ENCODE measurements at places on chromosomes 6 and 20.
A peak's percentile ranks its signal among the peaks of the same experiment; 100 is the strongest.

DNA sequence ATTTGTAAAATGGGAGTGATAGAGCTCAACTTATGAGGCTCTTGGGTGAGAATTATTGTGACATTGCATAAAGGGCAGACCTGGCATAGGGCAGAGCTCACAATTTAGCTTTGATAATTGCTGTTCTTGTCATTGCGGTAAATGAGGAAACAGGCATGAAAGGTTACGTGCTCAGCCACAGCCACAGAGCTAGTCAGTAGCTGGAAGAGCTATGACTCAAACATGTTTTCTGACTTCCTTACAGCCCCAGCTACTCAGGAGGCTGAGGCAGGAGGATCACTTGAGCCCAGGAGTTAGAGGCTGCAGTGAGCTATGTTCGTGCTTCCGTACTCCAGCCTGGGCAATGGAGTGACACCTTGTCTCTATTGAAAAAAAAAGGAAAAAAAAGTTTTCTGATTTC is 3.5 kb upstream of the GHRH start:
- no peak for DNase-seq

GRCh38 chr20:30949761-30950160 is 307.7 kb upstream of the DEFB115 start:
- DNase-seq: no peak

DNA sequence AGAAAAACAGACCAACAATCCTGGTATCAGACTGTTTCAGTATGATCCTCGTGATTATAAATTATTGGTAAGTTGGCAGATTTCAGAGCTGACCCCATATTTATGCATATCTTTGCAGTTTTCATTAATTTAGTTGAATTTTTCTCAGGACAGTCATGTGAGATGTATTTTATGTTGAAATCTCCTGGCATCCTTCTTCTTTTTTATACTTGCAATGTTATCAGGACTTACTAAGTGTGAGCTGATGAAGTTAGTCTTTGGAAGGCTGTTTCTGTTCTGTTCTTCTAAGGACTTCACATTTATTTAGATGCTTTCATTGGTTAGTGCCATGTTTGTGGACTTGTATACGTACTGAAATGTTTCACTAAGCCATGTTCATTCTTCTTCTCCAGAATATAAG is 17.2 kb downstream of the SMPDL3A start:
- no peak for DNase-seq

GRCh38 chr6:108560463-108561308 is at the start of gene FOXO3:
Gene FOXO3 (plus strand): TSS chr6:108560917. CDS start chr6:108561209, 292 bp downstream.
- no peak for DNase-seq

DNA sequence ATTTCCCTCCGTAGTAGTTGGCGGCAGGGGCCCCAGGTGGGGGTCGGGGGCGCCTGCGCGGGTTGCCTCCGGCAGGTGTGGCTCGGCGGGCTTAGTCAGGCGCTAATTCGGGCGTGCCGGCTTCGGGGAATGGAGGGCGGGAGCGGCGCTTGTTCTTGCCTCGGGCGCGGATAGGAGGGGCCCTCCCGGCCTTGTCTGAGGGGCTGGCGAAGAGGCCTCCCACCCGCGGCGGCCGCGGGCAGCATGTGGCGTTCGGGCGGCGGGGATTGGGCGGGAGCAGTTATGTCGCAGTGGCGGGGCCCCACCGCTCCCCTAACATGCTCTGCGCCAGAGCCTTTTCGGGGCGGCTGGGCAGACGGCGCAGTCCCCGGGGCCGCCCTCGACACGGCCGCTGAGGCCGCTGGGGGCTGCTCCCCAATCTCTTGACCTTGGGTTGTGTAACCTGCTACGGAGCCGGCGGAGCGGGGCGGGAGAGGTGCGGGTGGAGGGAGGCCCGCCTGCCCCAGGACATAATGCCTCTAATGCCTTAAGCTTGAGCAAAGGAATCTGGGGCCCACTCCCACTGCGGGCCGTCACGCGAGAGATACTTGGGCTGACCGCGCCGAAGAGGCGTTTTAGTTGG is 1.1 kb downstream of the AMD1 start:
- DNase-seq: no peak

DNA sequence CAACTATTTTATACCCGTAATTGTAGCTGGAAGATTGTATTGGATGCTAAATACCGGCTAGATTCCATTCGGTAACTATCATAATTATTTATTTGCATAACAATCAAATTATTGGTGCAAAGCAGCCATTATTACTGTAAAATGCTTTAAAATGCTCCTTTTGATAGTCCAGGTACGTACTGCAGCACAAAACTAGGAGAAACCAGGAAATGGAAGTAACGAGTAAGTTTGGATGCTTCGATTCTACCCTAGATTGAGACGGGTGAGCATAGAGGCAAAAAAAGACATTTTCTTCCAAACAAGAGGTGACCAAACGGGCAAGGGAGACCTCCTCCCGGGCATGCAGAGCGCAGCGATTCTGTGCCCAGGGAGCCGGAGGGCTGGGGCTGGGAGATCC is 469 bp upstream of the XRN2 start:
- no peak for DNase-seq

- no peak for DNase-seq
Measured at GRCh38 chr6:89313006-89313405, 2.1 kb downstream of the GABRR2 start.

DNA sequence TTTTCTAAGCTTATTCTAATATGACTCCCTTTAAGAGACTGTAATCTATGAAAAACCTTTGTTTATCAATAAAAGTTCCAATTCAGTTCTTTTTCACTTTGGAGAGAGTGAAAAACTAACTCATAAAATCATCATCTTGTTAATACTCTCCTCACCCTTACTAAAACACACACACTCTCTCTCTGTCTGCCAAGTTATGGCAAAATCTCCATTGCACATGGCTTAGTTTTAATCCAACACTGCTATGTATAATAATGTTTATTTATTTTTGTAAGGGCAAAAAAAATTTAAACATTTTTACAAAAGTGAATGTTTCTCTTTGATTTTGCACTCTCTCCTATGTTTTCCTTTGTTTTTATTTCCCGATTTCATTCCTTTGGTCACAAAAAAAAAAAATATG is 253.2 kb downstream of the BMP7 start:
- DNase-seq: no peak

GRCh38 chr6:115948751-115949150 is 111.9 kb downstream of the FRK start:
- no peak for DNase-seq

DNA sequence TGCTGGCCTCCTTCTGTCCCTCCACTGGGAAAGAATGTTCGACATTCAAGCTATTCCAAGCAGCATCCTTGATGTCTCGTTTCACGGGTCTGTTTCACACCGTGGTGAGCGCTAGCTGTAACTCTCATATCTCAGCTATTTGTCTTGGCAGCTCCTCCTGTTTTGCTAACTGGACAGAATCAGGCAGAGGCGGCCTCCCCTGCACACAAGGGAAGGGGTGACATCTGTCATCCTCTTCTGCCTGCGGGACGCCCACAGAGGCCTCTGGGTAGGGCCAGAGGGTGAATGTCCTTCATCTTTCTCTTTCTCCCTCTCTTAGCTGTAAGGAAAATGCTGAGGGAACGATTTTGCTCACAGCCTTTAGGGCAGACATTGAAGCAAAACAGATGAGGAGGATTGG is 232.8 kb upstream of the GMDS start:
- DNase-seq: peak; percentile 36

DNA sequence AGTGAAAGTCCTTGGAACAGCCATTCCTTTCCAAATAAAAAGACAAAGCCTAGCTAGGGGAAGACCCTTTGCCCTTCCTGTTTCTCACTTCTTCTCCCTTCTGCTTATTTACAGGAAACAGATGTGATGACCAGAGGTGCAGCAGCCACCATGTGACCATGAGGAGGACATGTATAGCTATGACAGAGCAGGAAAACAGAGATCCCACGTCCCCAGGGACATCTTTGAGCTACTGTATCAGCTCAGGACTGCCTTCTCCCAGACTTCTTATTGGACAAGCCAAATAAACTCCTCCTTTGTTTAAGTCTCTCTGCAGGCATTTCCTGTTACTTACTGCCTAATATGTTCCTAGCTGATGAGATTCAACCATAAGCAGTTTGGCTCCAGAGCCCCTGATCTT is 133.1 kb upstream of the MLN start:
- DNase-seq: no peak

- DNase-seq: no peak
Measured at GRCh38 chr20:77231-77630, 10.2 kb upstream of the DEFB125 start.

DNA sequence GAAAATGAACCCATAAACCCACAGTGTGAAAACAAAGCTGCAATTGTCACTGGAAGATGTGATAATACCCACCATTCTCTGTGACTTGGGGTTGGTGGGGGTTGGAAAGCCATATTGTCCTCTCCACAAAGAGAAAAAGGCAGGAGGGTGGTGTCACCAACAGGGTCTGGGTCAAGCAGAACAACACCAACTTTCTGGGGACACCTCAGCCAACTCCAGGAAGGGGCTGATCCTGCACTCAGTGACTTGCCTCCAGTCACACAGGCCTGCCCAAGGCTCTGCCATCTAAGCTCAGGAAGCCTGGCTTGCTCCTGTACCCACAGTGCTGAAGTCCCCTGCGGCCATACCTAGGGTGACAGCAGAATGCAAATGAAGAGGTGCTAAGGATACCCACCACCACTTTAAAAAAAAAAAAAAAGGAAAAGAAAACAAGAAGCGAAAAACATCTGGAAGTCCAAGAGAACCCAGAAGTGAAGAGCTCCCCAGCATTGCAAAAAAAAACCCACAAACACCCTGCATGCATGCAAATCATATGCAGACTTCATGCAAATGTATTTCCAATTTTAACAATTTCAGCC is 110.6 kb downstream of the PREX1 start:
- DNase-seq: no peak

- DNase-seq: no peak
Measured at GRCh38 chr6:88074791-88075190, 27.1 kb downstream of the SPACA1 start.

GRCh38 chr6:165805067-165805555 is 142.1 kb upstream of the PDE10A start:
- no peak for DNase-seq

- DNase-seq: no peak
Measured at GRCh38 chr6:167690931-167691330, 135.8 kb upstream of the AFDN start.

DNA sequence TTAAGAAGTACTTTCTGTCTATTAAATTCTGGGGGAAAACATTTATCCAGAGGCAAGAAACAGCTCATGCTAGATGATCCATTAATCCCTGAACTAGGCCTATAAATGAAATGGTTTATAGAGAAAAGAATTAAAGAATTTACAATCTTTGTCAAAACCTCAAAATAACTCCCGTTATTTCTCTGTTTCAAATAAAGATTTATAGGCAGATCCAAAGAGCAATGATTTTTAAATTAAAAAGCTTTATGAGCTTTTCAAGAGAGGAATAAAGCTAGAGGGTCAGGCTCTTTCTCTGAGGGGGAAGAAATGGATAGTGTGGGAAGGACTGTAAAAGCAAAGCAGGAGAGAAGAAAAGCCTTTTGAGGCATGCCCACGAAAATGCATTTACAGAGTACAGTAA is 82.5 kb upstream of the OGFRL1 start:
- DNase-seq: no peak

DNA sequence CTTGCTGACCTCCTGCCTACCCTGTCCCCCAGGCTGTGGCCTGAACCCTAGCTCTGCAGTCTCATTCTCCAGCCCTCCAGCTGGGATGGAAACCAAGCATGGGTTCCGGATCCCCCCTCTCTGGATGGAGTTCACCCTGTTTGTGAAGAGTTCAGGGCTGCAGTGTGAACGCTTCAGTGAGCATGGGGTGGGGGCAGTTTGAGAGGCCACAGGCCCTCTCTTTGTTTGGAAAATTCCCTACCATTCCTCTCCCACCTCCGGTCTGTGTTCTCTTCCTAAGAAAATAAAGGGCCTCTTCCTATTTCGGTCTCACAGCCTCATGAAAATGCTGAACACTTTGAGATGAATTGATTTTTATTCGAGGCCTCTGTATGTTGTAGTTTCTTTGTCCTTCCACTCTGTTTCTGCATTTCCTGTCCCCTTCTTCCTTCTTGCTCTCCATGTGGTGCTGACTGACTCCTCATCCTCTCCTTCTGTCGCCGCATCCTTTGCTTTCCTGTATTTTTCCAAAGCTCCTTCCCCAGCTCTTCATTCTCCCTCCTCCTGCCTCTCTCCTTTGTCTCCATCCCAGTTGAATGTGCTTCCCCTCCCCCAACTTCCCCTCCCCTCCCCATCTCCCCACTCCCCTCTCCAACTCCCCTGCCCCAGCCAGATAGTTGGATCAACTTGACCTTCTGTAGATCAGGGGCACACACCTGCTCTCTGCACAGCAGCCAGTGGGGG is 2.4 kb upstream of the KCNK5 start:
- no peak for DNase-seq

GRCh38 chr6:163496205-163496604 is 81.7 kb downstream of the QKI start:
- no peak for DNase-seq

DNA sequence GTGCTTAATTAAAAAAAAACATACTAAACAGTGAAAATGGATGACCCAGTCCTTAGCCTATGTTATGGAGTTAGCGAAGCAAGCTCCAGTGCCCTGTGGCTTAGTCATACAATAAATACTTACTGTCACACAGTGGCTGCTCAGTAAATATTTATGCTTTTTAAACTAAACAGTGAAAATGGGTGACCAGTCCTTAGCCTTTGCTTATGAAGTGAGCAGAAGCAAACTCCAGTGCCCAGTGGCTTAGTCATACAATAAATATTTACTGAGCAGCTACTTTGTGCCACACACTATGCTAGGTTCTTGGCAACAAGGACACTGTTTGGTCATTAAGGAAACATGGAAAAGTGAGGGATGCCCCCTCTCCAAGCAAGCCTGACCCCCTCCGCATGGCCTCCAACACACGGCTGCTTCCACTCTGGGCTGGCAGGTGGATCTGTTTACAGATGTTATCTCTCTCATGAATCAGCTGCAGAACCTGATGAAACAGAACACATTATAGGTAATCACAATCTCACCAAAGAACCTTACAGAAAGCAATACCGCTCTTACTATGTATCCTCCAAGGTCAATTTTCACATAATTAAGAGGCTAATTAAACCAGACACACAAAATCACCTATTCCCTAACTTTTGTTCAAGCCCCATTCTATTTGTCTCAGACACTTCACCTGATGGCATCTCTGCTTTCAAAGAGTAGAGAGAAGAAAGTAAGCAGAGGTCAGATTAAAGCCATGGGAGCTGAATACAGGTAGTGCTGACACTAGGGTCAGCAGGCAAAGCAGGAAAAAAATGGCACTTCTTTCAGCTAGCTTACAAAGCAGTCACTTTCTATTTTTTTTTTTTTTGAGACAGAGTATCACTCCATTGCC is 27.3 kb downstream of the CDK5RAP1 start:
- no peak for DNase-seq

Data from renal cortex interstitium (tissue), 15 donors.